T-helper 1 cell (primary cell): ENCODE measurements at places on chromosomes 2 and 18.

DNA sequence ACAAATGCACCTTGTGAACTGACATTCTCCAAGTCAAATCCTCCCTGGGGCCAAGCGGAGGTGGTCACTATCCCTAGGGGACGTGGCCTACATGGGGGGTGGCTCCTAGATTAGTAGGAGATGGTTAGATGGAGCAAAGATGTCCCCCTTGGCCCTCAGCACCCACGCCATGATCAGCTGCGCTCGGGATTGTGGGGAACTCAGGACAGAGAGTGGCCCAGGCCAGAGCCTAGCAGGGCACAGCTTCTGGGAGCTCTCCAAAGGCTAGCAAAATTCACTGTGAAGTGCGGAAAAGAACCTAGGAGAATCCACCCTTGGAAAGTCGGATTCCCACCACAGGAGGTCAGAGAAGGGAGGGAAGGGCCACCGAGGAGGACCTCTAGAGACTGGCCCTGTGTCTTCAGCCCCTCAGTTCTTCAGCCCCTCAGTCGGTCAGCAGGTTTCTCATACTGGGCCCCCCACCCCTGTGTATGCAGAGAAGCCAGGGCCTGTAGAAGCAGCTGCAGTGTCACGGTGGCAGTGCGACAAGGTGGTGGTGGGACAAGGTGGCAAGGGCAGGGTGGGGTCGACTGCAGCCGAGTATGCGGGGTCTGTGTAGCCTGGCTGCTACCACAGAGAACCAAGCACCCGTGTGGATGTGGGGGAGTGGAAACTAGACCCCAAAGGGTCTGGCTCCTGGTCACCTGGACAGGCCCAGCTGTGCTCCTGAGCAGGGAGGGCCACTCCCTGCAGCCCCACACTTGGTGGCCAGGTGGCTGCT lies 18.4 kb downstream of the GPR55 start:
- DNase-seq = no peak

DNA sequence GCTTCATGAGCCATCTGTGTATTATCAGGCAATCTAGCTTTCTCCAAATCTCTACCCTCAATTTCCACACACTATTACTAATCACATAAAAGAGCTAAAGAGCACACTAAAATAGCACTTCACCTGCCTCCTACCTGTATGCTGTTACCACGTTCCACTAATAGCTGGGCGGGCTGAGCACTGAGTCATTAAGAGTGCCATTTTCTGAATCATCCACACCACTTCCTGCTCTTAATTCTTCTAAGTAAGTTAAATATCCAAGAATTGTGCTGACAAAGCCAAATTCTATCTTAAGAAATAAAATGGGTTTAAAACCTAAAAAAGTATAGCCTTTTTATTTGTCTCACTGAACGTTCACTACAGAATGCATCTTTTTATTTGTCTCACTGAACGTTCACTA lies 35.7 kb downstream of the NOL10 start:
- DNase-seq = no peak

DNA sequence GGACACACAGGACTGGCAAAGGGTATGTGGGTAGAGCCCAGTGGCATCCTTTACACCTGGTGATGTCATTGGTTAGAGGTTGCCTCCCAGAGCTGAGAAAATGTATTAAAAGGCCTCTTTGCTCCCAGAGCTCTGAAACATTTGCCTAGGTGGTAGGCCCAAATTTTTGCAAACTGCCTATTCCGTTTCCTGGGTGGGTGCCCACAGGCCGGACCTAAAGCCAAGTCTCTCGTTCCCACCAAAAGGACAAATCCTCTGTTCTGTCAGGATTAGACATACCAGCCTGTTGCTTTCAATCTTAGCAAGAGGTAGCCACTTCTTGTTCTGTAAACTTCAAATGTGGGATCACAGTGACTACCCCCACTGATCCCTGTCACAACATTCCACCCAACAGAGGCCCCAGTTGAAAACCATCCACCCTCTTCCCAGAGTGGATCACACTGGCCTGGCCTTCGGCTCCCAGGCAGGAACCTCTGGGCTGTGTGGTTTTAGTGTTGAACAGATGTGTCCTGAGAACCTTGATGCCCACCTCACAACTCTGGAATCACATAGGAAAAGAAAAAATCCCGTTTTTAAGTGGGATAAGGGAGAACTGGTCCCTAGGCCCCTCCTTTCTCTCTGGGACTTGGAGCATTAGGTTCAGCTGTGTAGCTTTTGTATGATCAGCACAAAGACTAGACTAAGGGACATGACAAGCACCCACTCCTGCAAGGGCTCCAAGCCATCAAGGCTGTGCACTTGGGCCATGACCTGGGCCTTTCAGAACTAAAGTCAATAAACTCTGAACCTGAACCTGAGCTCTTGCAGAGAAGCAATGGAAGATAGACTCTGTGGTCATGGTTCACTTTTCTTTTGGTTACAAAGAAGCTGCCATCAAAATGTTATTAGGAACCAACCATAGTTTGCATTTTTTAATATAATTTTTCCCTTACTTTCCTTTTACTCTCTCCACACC lies 211.3 kb downstream of the CYP26B1 start:
- DNase-seq = no peak

- no peak for DNase-seq
These were observed 54.8 kb upstream of the ZC3H15 start for GRCh38 chr2:186431306-186431705.

GRCh38 chr2:226274143-226274542 lies 525.5 kb downstream of the IRS1 start:
- no peak for DNase-seq

- no peak for DNase-seq
These were observed 51.5 kb upstream of the KIDINS220 start for GRCh38 chr2:8888963-8889362.

GRCh38 chr2:98518101-98518500 lies 73.4 kb downstream of the INPP4A start:
- DNase-seq = peak; percentile 32

GRCh38 chr2:113976277-113976928 lies 86.5 kb downstream of the ACTR3 start:
- DNase-seq = no peak

DNA sequence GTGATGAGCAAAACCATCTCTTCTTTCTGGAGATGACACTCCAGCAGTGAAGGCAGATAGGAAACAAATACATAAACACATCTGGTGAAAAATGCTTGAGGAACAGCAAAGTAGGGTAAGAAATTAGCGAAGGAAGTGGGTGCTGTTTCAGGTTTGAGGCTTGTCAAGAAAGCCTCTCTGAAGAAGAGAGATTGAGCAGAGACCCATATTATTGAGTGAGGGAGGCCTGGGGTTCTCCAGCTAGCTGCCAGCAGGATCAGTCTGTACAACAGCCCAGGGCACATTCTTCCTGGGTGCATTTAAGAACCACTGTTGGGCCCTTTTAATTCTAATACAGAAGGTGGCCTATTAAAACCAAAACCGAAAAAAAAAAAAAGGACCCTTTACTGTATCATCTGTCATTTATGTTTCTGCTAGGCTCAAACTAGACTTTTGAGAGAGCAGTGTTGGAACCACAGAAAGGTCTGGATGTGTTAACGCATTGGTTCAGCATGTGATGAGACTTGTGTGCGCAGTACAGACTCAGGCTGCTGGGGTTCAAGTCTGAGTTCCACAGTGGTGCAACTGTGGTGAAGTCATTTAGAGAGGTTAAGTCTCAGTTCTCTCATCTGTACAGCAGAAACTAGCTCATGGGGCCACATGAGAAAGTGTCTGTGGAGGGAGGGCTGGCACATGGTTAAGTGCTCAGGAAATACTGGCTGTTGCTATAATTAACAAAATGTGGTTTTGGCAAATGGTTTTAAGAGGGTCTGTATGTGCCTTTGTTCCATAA lies 28.9 kb downstream of the MGAT5 start:
- no peak for DNase-seq

DNA sequence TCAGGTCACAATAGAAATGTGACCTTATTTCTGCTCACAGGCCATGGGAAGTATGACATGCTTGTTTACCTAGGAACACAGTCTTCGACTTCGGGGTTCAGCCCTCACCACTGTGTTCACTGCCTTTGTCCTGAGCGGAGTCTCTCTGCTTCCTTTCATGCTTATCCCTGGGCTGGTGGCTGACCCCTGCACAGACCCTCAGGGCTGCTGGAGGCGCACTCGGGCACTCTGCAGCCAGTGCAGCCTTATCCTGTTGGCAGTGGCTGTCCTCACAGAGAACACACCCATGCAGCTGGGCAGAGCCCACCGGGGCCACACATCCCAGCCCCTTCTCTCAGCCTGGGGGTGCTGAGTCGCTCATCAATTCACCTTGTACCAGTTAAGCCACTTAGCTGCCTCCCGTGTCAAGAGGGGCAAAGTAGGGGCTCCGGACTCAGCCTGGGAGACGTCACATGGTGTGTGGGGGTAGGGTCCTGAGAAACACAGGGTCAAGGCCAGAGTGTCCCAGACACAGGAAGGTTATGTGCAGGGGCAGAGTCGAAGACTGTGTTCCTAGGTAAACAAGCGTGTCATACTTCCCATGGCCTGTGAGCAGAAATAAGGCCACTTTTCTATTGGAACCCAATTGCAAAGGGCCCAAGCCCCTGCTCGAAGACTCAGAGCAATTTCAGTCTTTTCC lies 107.5 kb downstream of the FAM210A start:
- DNase-seq = no peak

DNA sequence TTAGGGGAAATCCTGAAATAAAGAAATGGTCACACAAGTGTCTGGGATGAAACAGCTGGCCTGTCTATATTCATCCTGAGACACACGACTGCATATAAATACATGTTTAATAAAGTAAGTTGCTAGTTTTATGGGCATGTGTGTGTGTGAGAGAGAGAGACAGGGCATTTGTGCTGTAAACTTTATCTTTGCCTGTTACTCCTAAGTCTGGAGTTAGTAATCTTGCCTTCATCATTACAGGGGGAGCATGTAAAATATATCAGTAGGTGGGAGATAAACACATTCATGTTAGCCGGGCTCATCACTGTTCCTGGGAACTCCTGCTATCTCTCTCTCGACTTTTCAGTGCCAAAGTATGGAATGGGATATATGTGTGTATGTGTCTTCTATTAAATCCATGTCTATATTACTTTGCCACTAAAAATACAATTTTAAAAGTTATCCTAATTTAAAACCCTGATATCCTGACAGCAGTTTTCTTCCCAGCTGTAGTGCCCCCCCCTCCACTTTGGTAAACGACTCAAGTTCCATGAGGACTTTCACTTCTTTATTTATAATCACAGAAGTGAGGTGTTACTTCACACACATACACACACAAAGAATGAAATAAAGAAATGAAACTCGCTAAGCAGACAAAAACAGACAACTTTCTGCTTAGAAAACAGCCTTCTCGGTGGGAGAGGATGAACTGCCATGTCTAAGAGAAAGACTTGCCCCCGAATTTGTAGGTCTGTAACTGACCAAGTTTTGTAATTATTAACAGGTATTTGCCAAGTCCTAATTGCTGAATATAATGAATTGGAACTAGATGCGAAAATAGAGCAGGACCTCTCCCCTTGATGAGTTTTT lies 947 bp downstream of the ZEB2 start:
- no peak for DNase-seq

DNA sequence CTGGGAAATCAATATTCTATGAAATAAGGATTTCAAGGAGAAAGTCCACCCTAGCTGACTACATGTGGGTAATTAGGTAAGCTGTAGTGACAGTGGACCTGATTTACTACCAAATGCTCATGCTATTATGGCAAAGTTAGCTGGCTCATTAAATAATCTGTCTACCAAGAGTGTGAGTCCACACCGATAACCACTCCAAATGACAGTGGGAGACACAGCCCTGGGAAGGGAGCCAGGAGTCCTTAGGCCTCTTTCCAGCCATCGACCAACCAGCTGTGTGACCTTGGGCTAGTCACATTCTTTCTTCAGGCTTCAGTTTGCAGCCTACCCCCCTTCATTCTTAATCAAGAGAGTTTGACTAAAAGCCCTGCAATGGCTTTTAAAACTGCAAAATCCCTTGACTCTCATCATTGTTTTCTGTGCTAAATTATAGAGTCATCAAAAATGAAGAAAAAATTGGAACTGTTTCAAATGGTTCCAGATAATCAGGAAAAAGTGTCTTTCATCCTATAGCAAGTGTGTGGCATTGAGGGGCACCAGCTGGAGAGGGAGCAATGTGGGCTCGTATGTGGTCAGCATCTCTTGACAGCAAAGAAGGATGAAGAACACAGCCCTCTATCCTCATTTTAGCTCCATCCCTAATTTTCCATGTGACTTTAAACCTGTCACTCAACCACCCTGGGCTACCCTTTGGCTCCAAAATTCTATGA lies 45.6 kb upstream of the SLC14A2 start:
- no peak for DNase-seq

GRCh38 chr2:194709840-194710239 lies 947.2 kb upstream of the SLC39A10 start:
- no peak for DNase-seq

DNA sequence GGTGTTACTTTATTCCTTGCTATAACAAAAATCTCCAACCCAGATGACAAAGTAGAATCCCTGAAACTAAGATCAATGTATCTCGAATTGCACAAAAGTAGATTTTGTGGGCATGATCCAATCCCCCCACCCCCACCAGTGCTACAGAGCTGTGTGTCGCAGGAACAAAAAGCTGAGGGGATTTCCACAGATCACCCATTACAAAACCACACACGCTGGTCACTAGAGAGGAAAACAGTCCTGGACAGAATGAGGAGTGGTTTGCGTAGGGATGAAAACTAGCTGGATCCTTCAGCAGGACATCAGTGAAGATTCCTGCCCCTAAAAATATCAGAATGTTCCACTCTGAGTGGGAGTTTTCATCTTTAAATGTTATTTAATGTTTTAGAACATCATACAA lies 165.3 kb upstream of the STK17B start:
- no peak for DNase-seq

GRCh38 chr2:3738454-3738853 lies 35.1 kb downstream of the DCDC2C start:
- no peak for DNase-seq
